Hematopoietic multipotent progenitor cell treated with erythropoietin and hydrocortisone succinate and interleukin-3 and kit ligand, for 8 days (in vitro differentiated cells): ENCODE measurements at places on chromosomes 6 and 20.

- no peak for DNase-seq
These were observed 723.1 kb upstream of the FLRT3 start for GRCh38 chr20:15060265-15061060.

DNA sequence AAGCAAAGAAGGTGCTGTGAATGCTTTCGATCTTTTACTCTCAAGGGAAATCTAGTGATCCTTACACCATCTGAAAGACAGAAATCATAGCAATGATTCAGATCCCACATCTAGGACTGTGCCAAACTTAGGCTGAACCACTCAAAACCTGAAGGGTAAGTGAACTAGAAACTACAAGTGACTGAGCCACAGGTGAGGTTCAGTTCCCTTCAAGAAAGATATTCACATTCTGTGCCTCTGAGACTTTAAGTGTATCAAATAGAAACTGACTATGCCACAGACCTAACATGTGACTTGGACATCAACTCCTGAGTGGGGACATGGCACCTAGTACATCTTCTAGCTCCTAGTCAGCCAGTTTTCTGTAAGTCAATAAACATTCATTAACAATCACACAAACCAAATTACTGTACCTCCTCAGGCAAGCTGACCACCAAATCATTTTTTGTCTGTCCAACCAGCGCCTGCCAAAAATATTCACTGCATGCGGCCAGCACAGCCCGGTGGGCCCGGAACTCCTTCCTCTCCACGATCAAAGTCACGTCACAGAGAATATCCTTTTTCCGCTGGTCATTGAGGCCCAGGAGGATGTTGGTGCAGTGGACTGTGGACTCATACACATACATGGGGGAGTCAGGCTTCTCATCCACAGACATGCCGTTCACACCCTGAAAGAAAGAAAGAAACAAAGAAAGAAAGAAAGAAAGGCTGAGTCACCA is 114.1 kb downstream of the GJA10 start:
- DNase-seq, result no peak

DNA sequence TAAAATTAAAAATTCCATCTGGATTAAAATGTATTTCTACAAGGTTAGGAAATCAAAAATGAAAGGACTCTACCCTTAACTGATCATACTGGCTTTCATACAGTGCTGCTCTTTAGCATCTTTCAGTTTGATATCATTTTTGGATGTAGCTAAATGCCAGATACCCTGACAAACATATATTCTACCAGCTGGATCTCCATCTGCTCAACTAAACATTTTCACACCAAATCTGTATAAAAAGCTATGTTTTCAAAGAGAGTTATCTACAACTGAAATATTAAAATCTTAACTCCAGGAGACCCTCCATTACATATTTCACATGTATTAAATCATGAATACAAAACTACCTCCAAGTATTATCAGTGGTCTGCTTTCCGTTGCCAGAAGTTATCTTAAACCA is 95.7 kb downstream of the EPHA7 start:
- DNase-seq, result no peak

- DNase-seq, result no peak
These were observed 338.2 kb upstream of the ZFP64 start for GRCh38 chr20:52529826-52530225.

DNA sequence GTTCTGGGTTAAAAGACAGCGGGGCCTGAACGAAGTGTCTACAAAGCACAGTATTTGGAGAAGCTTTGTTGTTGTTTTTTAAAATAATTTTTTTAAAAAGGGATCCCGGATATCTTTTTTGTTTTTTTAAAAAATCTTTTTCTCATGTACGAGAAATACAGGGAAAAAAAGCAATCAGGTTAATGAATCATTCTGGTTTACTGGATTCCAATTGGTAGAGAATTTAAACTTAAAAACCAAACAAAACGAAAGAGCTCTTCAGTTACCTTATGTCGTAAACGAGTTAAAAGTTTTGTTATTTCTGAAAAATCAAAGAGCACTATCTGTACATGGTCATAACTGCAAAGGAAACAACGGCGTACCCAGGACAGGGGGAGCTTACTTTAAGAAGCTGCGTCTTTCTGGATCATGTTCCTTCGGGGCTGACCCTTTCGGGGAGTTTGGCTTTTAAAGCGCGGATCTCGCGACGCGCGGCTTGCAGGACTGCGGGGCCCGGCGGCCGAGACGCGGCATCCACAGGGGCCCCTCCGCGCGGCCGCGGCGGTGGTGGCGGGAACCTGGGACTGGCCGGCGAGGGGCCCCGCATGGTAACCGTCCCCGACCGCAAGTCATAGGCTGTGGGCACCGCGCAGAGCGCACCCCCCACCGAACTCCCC is 927 bp downstream of the IL20RA start:
- no peak for DNase-seq

GRCh38 chr6:155495011-155495768 is 39.6 kb upstream of the NOX3 start:
- no peak for DNase-seq
